ENCODE measurements at places on chromosomes 7 and 10.

DNA sequence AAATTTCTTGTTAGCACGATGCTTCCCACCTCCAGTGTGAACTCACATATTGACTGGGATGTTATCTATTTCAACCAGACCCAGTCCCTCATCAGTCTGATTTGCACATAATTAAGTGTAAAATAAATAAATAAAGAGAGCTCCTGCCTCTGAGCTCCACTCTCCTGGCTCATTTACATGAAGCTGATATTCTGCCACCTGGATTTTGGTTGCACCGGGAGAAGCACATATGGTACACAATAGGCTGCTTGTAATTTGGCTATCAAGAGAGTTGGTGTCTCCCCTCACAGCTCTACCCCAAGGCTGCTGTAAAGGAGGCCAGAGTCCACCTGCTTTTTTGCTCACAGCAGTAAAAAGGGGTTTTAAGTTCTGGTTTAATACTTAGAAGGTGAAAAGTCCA lies 610.5 kb downstream of the KCNMA1 start:
- no peak for DNase-seq

DNA sequence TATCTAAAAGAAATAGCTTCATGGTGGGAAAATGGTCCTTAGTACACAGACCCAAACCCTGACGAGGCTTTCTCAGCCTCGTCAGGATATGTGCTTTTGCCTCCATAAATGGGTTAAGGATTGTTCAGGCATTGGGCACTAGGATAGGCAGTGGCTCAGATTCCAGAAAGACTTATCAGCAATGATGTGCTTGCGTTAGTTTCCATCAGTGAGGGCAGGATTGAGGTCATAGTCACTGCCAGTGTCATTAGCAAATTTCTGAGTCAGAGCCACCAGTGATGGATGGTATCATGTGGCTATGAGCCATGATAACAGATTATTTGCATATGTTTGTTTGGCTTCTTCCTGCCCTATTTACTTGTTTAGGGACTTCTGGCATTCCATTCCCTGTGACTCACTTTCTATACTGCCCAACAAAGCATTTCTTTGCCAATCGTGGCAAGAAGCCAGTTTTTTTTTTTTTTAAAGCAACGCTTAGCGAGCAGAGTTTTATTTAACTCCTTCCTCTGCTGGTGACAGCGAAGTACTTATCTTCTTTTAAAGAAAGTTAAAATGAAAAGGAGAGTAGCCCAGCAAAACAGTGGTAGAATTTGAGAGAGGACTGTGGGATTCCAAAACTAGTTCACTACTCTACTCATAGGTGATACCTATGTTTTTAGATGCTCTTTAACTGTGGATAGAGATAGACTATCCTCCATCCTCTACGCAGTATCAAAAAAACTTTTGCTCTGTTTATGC lies 44.4 kb downstream of the MYPN start:
- DNase-seq = no peak

- no peak for DNase-seq
These were observed 2.1 kb upstream of the PPIA start for GRCh38 chr7:44794331-44794730.

DNA sequence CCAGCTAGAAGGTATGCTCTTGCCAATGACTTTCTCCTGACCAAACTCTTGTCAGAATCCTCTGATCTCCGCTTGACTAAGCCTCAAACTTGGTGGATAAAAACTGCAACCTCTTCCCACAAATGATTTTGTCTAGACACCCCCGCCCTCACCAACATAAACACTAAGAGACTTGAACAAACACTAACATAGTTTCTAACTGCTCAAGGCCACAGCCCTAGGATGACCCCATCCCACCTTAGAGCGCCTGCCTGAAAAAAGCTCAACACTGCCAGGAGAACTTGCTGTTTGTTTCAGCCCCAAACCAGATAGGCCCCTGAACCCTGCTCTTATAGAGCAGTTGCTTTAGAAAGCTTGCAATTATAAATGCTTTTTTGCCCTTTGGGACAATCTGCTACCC lies 71.8 kb downstream of the LRRN3 start:
- DNase-seq = no peak

GRCh38 chr7:103504505-103505135 lies 58.6 kb upstream of the SLC26A5 start:
- no peak for DNase-seq
